ENCODE measurements at places on chromosomes 5 and 9. TPM values are rescaled to one million over a fixed set of nuclear protein-coding genes. Genes with fewer than 3 reads are reported as not detected.

ANKS6 gene
- total RNA-seq: 30.8 TPM

BNIP1 gene
- total RNA-seq: 26.5 TPM

MCC gene
- 2.4 TPM for total RNA-seq

MEIKIN gene
- not detected for total RNA-seq

C9orf50 gene
- not detected for total RNA-seq

INSL6 gene
- not detected for total RNA-seq

ADAMTS12 gene
- 13.4 TPM for total RNA-seq

CAMK2A gene
- total RNA-seq: 1.3 TPM

DNA sequence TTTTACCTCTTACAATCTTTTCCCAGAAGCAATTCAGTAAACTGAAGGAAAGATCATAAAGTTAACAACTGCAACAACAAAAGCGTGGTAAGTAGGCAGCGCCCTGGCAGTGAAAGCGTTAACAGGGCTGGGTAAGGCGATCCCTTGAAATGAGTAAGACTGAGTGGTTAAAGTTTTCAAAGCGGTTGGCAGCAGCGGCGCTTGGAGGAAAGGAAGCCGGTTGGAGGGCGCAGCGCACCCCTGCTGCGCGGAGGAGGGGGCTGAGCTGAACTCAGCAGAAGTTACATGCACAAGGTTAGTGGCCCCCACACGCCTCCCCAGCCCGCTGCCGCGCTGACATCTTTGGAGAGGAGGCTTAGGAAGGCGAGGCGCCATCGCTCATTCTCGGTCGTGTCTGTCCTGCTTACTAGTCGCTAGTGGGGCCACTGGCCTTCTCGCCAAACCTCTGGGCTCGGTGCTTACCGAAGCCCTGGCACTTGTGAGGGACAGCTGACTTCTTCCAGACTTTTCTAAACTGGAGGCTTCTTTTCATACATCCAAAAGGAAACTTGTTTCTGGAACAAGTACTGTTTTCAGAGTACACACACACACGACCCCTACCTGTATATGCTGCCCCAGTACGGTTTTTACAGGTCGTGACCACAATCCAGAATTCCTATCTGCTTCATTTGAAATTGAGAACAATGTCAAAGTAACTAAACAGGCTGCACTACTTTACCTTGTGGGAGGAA is at the start of gene SH3RF2:
SH3RF2 (plus strand) TSS at position 178 of the 731 bp plus-strand sequence. CDS start 1,351 bp downstream, outside the sequence.
- DNase-seq: peak; percentile 96

DNA sequence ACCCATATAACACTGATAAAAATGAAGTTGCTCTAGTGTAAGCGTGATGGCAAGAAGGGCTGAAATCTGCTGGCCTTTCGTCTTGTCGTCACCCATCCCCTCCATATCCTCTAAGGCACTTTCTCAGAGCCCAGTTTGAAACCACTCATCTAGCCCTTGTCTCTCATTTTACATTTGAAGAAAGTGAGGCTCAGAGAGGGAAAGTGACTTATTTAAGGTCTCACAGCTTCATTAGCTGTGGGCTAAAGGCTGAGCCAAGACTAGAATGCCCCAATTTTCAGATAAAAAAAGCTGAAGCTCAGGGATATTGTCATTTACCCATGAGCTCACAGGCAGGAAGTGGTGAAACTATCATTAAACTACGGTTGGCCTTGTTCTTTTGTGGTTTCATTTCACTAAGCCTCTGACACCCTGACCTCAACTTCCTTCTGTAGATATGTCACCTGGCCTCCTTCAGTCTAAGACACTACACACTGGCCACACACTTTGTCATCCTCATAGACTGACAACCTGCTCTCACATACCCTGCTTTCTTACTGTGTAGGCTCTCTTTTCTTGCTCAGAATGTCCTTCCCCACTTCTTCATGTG is 176.7 kb upstream of the DMAC1 start:
- DNase-seq: peak; percentile 52

DNA sequence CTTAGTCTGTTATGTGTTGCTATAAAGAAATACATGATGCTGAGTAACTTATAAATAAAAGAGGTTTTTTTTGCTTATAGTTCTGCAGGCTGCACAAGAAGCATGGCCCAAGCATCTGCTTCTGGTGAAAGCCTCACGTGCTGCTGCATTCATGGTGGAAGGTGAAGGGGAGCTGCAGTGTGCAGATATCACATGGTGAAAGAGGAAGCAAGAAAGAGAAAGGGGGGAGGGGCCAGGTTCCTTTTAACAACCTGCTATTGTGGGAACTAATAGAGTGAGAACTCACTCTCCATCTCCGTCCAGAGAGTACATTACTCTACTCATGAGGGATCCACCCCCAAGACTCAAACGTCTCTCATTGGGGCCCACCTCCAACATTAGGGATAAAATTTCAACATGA is 12.5 kb upstream of the PARP8 start:
- DNase-seq: no peak

DNA sequence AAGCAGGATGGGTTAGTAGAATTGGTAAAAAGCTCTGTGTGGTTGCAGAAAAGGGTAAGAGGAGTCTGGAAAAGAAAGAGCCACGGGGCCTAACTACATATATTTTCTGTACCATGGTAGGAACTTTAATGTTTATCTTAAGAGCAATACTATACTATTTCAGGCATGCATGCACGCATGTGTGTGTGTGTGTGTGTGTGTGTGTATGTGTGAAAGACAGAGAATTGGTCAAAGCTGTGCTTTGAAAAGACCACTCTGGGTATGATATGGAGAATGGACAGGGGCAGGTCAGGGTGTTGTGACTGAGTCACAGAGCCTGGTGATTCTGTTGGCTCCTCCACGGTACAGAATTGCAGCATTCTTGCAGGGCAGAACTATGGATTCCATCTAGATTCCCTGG is 339.3 kb downstream of the SLIT3 start:
- DNase-seq: no peak

DNA sequence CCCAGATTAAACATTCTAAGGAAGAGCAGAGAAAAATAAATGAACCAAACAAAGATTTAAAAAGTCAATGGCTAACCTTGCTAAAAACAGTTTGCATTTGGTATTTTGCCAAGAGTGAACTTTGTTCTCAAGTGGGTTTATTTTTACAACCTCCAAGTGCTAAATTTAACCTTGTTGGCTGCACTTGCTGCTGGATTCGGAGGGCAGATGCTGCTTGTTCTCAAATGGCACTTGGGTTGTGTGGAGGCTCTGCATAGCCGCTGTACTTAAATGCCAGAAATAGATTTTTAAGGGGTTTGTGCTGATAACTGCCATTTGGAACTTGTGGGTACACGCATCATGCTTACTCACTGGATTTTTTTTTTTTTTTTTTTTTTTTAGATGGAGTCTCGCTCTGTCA is 13.3 kb upstream of the SPATA24 start:
- DNase-seq: no peak

DNA sequence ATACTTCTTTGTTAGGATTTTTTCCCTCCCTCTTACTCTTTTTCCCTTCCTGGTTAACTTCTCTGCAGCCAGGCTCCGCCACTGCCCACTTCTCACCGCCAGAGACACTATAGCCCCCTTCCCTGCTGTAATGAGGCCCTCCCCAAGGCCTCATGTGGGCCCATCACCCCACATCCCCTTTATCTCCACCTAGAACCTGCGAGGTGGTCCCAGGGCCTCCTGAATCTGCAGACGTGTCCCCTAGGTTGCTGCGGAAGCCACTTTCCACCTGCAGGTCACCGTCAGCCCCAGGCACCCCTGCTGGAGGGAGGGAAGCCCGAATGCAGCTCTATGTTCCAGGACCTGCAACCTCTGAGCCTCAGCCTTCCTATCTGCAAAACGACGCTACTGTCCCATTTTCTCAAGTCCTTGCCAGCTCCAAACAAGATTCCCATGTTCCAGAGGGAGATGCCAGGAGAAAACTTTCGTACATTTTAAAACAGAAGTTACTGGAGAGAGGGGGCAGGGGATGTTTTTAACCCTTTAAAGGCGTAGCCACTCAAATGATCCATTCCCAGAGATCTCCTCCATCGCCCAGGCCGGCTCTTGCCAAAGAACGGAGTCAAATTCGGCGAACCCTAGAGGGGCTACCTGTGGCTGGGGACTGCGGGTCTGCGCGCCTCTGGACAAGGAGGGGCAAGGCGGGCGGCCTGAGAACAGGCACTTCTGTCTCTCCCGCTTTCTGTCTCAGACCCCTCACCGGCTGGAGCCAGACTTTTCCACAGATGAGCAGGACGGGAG is 929 bp downstream of the SH3PXD2B start:
- peak; percentile 58 for DNase-seq

DNA sequence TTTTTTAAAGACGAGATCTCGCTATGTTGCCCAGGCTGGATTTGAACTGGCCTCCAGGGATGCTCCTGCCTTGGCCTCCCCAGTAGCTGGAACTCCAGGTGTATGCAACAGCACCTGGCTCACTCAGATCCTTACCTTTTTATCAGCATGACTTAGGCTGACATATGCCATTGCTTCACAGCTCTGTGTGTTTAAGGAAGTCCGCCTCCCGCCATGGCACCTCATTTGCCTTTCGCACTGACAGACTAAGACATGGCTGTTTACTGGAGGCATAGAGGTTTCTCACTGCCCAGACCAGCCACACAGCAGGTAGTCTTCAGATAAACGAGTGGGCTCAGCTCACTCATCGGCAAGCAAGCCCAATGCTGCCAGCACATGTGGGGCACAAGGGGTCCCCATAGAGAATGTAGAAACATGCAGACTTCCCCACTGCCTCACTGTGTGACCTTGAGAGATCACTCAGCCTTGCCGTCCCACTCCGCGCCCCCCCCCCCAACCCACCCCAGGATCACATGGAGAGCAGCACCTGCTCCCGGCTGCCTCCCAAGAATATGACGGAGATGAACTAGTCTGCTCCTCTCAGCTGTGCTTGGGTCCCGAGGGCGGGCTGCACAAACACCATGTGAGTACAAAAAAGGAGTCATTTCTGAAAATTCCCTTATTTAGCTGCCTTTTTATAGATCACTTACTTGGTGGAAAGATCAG is 62.8 kb downstream of the DCP2 start:
- no peak for DNase-seq

DNA sequence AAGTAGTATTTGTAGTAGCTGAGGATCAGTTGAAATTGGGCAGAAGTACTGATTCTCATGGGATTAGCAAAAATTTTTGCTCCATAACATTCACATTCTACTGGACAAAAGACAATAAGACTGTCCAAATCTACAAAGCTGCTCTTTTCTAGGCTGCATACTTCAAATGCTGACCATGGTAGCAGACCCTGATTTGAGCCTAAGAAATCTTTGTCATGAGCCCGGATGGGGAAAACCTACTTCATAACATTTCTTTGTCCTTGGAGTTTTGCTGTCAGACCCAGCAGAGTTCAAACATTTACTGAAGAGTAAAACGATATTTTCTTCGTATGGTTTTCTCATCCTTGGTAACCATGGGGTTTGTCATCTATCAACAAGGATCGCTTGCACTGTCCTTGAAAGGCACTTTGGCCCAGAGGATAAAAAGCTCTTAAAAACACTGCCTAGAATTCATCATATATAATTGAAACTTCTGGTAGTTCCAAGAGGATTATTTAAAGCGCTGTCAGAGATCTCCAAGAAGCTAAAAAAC is 216.9 kb downstream of the CAVIN4 start:
- no peak for DNase-seq

Data from A172 (cell line).